ENCODE measurements at places on chromosomes 7 and 10.

DNA sequence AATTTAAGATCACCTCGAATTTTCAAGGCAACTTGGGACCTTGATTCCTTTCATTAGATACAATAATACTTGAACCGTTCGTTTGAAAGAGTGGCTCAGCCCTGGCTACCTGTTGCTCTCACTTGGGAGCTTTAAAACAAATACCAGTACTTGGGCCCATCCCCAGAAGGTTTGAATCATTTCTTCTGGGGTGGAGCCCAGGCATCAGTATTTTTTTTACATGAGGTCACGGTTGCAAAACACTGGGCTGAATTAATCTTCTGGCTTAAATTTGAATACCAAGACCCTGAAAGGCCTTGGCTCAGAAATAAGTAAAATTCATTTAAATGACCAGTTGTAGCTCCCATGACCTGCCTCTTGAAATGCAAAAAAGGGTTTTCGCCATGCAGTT is 214.9 kb downstream of the CREB5 start:
- DNase-seq = no peak

DNA sequence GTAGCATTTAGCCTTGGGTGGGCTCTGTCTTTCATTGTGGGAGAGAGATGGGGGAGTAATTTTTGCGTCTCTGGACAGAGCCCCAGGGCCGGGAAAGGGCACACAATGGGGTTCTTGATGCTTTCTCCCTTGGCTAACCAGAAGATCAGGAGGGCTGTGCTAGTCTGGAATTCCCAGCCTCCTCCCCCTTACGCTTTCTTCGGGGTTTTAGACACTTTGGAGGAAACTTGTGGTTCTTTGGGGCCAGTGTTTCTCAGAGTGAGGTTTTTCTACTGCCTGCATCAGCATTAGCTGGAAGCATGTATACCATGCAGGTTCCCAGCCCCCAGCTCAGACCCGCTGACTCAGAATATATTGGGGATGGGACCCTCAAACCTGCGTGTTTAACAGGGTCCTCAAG is 7.0 kb downstream of the NEURL1 start:
- no peak for DNase-seq

DNA sequence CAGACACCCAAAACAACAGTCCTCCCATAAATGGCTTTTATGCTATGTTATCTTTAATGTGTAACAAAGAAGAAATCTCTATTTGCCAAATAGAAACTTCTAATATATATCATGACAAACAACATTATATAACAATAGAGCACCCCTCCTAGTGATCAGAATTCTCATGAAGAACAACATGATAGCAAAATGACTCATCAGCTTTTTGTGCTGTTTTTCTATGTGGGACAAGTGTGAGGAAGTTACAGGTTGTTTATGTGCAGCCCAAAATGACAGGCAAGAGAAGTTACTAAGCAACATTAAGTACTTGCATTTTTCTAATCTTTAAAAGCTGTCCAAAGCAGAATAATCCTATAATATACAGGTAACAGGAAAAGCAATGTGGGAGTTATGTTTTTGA is 7.7 kb downstream of the DGKB start:
- no peak for DNase-seq

- no peak for DNase-seq
Measured at GRCh38 chr7:79664884-79665676, 211.6 kb upstream of the MAGI2 start.

GRCh38 chr7:47217570-47218360 is 364.1 kb downstream of the TNS3 start:
- DNase-seq = no peak

DNA sequence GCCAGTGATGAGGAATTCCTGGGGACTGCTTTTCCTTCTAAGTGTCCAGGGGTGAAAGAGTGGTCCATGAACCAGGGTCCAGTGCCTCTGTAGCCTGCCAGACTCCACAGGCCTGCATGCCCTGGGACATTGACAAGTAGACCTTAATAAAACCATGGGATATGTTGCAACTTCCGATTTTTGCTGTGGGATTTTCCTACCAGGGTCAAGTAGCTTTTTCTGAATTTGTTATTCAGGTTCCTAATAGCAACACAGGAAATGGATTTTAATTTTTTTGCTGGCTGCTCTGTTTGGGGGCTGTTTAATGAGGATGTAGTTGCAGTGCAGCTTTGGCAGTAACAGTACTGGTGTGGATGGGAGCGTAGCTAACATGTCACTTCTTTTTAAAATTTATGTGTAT is 42.1 kb downstream of the WBP1L start:
- no peak for DNase-seq

- DNase-seq = peak; percentile 33
Measured at GRCh38 chr10:110057456-110057855, 49.7 kb downstream of the ADD3 start.

DNA sequence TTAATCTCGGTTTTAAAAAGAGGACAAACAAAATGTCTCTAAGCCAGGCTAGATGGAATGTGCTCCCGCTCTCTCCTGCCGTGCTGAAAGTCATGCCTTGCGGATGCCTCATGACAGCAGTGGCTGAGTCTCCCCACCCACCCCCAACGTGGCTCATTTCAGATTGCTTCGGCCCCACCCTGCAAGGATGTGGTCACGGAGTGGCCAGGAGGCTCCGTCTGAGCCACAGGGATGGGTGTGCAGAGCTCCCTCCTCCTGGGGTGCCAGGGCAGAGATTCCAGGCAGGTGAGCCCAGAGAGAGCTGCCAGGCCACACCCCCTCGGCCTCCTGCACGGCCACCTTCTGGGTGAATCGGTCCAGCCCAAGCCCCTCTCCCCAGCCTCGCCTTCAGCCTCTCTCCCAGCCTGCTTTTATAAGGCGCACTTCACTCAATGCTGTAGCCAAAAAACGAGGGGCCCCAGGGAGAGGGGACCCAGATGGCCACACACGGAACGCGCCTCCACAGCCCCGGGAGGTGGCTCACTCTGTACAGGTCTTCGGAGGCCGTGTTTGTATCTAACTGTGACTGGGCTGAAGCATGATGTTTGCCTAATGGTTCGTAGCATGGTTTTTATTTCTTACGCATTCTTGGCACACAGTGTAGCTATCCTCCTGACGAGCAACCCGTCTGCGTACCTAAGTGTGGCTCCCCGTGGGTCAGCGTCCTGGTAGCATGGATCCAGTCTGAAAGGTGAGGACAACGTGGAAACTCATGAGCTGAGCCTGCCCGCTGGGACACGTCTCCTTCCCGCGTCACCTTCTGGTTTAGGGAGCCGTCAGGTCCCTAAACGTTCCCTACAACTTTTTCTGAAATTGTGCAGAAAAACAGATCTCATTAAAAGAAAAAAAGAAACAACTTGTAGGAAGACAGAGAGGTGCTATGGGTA is 413.8 kb upstream of the FOXK1 start:
- DNase-seq = no peak

DNA sequence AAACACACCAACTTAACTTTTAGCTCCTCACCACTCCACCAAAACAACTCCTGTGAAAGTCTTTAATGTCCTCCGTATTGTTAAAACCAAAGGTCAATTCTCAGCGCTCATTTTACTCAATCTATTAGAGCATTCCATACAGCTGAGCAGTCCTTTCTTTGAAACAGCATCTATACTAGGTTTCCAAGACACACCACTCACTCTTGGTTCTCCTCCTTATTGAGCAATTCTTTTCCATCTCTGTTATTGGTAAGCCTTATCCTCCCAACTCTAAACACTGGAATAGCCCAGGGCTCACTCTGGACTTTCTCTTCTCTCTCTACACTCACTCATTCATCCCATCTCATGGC is 34.9 kb downstream of the COA1 start:
- peak; percentile 52 for DNase-seq

GRCh38 chr10:91787810-91788209 is 10.4 kb upstream of the TNKS2 start:
- no peak for DNase-seq

- DNase-seq = no peak
Measured at GRCh38 chr7:7830122-7830878, 111.9 kb upstream of the RPA3 start.

- DNase-seq = peak; percentile 48
Measured at GRCh38 chr7:106757846-106758245, 96.9 kb upstream of the CCDC71L start.

DNA sequence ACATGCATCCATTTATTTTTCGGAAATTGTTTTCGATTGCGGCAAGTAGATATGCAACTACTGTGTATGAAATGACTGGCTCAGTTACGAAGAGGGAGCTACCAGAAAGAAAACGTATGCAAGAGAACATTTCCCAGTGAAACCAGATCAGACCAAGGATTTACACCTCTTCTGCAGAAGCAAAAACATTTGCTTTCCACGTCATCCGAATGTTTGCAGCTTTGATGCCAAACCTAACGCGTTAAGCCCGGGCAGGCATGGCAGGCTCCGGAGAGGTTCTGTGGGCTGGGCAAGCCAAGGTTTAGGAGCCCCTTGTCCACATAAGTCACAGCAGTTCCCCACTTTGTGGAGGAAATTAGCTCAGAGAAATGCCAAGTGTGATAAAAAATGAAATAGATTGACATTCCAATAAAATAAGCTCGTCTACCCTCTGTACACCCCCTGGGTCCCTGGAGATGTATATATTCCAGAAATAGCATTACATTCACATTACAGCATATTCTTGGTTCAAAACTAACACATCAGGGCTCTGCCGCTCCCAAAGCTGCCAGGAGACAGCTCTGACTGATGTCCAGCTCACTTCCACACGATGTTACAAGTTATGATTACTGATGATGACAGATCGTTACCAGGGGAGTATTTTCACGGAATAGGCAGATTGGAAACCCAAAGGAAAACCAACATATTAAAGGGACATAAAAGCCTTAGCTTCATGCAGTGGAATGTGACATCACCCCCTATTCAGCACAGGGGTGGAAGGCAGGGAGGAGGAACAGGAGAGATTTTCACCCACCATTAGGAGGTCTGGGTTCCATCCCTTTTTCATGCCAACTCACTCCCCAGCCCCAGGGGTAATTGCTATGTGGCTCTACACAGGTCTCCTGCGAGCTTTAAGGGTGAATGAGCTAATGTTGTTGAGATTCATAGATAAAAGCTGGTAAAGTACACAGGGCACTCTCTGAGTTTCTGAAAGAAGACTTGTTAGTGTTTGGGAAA is 81.5 kb downstream of the LYZL1 start:
- DNase-seq = no peak

DNA sequence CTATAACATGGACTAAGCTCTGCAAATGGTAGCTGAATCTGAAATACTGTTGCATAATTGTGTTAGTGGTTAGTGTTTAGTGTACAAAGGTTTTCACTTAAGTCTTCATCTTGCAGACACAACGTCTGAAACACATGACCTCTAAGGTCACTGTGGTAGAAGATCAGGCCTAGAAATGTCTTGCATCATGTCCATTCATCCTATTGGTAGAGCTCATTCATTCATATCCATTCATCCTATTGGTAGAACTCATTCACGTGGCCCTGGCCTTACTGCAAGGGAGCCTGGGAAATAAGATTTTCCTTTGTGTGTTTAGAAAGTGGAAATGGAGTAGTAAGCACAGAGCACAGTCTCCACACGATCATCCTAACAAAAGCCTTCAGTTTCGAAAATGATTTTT is 485.8 kb downstream of the PLXNA4 start:
- DNase-seq = no peak

DNA sequence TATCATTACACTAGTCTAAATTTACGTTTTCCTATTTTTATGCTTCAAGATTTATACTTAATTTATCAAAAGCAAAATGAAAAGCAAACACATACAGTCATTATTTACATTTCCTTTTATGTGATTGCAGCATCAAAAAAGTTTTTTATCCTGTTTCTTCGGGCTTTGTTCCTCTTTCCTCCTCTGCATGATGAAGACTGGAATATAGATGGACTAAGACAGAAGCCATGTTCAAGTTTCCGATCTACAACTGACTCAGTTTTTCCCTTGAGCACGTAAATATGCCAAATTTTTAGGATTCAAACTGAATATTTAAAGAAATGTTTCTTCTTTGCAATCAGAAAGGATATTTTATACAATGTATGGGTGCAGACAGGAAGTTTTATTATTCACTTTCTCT is 273.5 kb upstream of the DGKB start:
- DNase-seq = no peak

DNA sequence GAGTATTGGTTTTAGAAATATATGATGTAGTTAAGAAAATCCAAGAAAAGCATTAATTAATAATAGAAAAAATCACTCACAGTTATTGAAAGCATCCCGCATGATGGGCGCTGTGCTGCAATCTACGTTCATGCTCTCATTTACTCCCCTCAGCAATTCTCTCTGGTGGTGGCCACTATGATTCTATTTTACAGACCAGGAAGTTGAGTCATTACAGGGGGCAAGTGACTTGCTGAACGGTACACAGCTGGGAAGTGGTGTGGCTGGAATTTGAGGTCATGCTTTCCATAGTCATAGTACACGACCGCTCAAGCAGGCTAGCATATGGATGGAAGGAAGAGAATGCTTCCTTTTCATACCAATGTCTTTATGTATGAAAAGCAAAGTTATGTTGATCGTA is 117.4 kb downstream of the TES start:
- peak; percentile 52 for DNase-seq

DNA sequence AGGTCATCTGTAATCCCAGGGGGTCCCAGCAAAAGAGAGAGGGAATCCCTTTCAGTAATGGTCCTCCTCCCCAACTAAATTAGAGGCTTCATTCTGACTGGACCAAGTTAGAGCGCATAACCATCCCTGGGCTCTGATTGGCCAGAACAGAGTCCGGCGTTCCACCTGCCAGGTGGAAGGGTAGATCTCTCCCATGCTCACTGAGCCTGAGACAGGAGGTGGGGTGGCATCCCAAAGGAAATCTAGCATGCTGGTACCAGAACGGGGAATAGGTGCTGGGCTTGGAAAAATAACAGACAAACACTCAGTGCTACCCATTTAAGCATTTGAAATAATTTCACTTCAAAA is 21.0 kb upstream of the TSPAN33 start:
- no peak for DNase-seq

DNA sequence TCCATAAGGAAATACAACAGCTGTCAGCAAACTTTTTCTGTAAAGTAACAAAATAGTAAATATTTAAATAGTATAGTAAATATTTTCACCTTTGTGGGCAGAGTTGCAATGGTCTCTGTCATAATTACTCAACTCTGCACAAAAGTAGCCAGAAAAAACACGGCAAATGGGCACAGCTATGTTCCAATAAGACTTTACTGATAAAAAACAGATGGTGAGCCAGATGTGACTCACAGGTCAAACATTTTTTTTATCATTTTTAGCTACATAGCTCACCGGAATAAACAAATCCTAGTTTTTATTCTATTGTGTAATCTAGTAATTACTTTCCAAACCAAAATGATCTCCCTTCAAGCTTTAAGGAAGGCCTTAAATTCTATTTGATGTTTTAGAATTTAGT is 55.3 kb downstream of the NCAPG2 start:
- peak; percentile 86 for DNase-seq

GRCh38 chr7:8387551-8388256 is 45.7 kb upstream of the NXPH1 start:
- no peak for DNase-seq

DNA sequence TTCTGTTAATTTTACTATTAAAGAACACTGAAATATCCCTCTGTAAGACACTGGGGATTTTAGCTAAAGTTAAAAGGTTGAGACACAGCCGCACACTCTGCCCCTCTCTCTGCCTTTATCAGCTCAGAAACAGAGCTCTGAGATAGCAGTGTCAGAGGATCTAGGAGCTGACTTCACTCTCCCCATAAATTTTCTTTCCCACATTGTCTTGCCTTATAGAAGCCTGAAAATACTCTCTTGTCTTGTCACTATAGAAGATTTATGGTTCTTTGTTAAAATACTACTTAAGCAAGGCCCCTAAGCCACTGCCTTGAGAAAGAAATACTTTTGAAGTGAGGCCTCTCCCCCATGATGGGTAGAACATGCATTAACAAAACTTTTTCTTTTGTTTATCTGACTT is 105.7 kb upstream of the C10orf90 start:
- DNase-seq = no peak

GRCh38 chr7:30743371-30744074 is 8.4 kb upstream of the INMT start:
- DNase-seq = no peak

Data from GM04504 (cell line).